ENCODE measurements at places on chromosomes 1 and 21.

DNA sequence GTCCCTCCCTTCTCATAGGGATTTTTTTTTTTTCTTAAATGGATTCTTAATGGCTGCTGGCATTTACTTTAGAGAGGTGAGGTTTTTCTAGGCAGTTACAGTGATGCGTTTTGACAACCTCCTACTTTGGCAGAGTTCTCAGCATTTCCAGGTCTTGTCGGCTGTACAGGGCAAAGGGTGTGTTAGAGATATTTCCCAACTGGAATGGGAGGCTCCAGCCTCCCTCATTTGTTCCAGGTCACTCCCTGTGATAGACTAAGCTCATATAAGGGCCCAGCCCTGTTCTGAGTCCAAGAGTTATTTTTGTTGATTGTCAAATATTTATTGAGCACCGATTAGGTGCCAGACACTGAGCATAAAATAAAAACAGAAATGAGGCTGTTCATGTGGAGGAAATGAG is 7.6 kb upstream of the XKR8 start:
- H3K27ac ChIP-seq: no peak overlapping the region
- H3K4me1 ChIP-seq: no peaks in the 10 kb centered on the region
- H3K27me3 ChIP-seq: no peaks in the 10 kb centered on the region
- DNase-seq: no peak

DNA sequence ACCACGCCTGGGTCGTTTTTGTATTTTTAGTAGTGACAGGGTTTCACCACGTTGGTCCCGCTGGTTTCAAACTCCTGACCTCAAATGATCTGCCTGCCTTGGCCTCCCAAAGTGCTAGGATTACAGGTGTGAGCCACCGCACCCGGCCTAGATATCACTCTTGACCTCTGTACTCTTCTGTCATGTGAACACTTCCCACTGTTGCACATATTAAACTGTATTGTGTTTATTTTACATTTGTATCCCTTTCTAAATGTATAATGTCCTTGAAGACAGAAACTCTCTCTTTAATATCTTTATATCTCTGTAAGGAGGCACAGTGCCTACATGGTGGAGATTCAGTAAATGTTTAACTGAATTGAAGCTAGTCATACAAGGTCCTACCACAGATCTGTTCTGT is 19.3 kb upstream of the PSMD4 start:
- no peak overlapping the region for H3K4me3 ChIP-seq
- H3K27me3 ChIP-seq: no peaks in the 10 kb centered on the region

- no peak for DNase-seq
- no peak overlapping the region for H3K27ac ChIP-seq
- no peak overlapping the region for H3K4me3 ChIP-seq
- H3K4me1 ChIP-seq: no peaks in the 10 kb centered on the region
- no peaks in the 10 kb centered on the region for H3K36me3 ChIP-seq
- no peaks in the 10 kb centered on the region for H3K27me3 ChIP-seq
Measured at GRCh38 chr1:99891997-99892396, 41.8 kb downstream of the AGL start.

DNA sequence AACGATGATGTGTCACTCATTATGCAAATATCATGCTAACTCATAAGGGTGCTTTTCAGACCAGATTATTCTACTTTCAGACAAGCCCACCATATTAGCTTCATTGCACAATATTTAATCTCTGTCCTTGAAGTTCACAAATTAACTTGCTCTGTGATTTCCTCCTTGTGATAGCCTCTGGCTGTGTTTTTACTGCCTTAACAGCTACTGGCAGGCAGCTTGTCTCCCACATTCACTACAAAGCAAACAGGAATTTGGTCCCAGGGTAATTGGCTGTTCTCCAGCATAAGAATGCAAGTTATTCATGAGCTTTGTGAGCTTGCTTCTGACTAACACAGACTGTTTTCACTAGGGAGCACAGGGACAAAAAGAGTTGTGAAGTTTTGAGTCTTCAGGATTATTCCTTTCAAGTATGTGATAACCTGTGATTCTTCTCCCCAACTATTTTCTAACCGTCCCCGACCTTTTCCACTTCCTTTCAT is 87.9 kb upstream of the HMCN1 start:
- no peak overlapping the region for H3K4me3 ChIP-seq
- peak overlapping the region; percentile 37 for H3K27ac ChIP-seq
- H3K36me3 ChIP-seq: no peaks in the 10 kb centered on the region
- peaks cover 15% of the 10 kb centered on the region for H3K4me1 ChIP-seq

DNA sequence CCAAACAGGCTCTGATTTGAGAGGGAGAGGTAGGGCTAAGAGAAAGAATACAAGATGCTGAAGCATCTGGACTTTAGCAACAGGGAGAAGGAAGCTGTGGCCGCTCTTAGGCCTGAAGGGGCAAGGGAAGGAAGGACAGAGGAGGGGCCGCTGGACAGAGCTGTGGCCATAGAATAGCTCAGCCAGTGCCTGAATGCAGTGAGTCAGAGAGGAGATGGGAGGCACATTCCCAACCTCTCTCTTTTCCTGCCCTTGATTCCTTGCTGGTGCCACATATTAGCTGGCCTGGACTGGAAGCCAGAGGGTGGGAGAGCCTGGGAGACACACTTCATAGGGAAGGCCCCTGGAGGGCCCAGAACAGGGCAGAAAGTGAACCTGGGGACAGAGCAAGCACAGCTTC is 83.4 kb upstream of the POU3F1 start:
- no peak for DNase-seq
- H3K4me3 ChIP-seq: no peak overlapping the region
- peaks cover 41% of the 10 kb centered on the region for H3K27me3 ChIP-seq
- no peak overlapping the region for H3K27ac ChIP-seq
- no peaks in the 10 kb centered on the region for H3K36me3 ChIP-seq

Measured in sigmoid colon (tissue), 7 donors.